Central memory CD8-positive, alpha-beta T cell (primary cell): ENCODE measurements at places on chromosomes 2 and 18.

DNA sequence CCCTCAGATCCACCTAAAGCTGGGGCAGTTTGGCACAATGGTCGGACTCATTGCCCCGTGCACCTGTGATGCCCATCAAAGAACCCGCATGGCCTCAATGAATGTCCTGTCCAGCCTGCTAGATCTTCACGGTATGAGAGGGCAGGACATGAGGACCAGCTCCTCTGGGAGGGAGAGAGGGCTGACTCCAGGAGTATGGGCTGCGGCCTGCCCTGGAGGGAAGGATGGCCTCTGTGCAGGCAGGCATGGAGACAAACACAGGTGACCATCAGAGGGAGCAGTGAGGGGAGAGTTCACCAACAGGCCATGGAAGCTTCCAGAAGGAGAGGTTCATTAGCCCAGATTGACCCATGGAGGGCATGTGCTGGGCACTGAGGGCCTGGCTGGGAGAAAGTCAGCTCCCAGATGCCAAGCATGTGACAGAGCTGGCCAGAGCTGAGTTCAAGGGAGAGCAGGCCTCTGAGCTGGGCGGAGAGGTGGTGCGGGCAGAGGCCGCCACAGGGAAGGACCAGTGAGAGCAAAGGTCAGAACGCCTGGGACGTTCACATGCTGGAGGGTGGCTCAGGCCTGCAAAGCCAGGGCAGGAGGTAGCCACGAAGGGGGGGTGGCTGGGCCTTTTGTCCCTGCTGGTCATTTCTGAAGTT lies 36.2 kb downstream of the HJURP start:
- H3K36me3 ChIP-seq = no peaks in the 10 kb centered on the region
- DNase-seq = no peak
- H3K4me3 ChIP-seq = no peak overlapping the region
- H3K27ac ChIP-seq = no peak overlapping the region
- peaks cover 80% of the 10 kb centered on the region for H3K27me3 ChIP-seq

GRCh38 chr2:121555008-121555407 lies 24.3 kb downstream of the RNU4ATAC start:
- H3K27ac ChIP-seq = peak overlapping the region; percentile 38
- no peak overlapping the region for H3K4me3 ChIP-seq
- peaks cover 65% of the 10 kb centered on the region for H3K4me1 ChIP-seq

GRCh38 chr2:99865818-99866676 lies 276.3 kb downstream of the AFF3 start:
- H3K4me1 ChIP-seq = peaks cover 6% of the 10 kb centered on the region
- no peaks in the 10 kb centered on the region for H3K27me3 ChIP-seq
- no peak overlapping the region for H3K27ac ChIP-seq
- no peaks in the 10 kb centered on the region for H3K36me3 ChIP-seq
- no peak overlapping the region for H3K4me3 ChIP-seq
- DNase-seq = no peak

- no peak overlapping the region for H3K27ac ChIP-seq
- H3K4me3 ChIP-seq = no peak overlapping the region
- H3K36me3 ChIP-seq = no peaks in the 10 kb centered on the region
- peaks cover 9% of the 10 kb centered on the region for H3K27me3 ChIP-seq
- no peaks in the 10 kb centered on the region for H3K4me1 ChIP-seq
Measured at GRCh38 chr2:41413813-41414485, 633.9 kb upstream of the PKDCC start.

DNA sequence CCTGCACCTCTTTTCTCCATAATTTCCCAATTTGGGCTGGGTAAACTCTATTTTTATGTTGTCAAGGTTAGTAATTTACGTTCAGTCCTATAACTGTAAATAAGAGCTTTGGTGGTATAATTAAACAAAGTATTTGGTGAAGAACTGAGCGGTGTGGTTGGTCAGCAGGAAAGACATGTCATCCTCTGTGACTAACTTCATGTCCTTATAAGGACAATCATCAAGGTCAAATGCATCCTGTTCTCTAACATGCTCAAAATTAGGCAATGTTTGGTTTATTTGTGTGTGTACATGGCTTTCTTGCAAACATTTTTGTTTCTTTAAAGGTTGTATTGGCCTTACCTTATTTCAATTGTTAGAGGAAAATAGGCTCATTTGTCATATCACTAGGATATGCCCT lies 121.5 kb upstream of the NABP1 start:
- DNase-seq = no peak
- peaks cover 5% of the 10 kb centered on the region for H3K4me1 ChIP-seq
- H3K4me3 ChIP-seq = no peak overlapping the region
- H3K27ac ChIP-seq = no peak overlapping the region

DNA sequence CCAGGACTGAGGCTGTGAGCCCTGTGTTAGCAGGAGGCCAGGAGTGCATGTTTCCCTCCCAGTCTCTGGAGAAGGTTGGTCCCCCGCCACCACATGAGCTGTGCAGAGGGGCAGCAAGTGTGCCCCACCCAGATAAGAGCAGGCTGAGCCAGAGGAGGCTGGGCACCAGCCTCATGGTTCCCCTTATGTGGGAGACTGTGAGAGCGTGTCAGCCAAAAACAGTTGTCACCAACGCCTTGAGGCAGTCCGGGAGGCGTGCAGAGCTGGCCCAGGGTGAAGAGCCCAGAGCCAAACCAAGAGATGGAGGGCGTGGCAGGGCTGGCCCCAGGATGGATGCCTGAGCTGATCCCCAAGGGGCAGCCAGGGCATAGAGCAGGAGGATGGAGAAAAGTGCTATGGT lies 128.7 kb upstream of the GLI2 start:
- peaks cover 35% of the 10 kb centered on the region for H3K27me3 ChIP-seq
- H3K4me1 ChIP-seq = no peaks in the 10 kb centered on the region
- no peak overlapping the region for H3K27ac ChIP-seq
- no peaks in the 10 kb centered on the region for H3K36me3 ChIP-seq
- DNase-seq = no peak

DNA sequence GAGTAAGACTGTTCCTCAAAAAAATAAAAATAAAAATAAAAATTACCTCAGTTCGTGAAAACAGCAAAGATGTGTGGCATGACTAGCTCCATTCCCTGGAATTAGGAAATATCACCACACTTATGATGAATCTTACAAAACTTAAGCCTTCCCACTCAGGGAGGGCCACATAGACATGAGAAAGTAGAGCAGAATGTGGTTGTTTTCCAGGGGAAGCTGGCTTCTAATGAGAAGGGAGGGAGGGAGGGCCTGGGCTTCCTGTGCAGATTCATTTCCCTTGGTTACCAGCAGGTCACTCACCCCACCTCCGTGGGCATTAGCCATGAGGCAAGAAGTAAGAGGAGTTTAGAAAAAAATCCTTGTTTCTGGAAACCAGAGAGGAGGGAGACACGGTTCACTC lies 95.9 kb upstream of the RMDN2 start:
- peaks cover 6% of the 10 kb centered on the region for H3K4me1 ChIP-seq
- no peak overlapping the region for H3K27ac ChIP-seq
- no peaks in the 10 kb centered on the region for H3K36me3 ChIP-seq
- H3K27me3 ChIP-seq = no peaks in the 10 kb centered on the region
- no peak for DNase-seq

DNA sequence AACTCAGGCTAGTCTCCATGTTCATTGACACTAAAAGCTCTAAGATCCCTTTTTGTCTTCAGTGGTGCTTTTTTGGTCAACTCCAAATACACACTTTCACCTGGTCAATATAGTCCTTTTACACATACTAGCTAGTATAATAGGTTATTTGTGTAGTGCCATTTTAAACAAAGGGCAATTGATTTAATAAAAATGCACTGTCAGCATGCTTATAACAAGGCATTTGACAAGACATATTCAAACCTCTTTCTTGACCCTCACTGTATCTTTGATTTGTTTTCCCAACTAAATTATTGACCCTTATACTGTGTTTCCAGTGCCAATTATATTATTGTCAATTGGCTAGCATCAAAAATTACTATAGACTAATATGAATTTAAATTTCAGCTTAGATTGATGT lies 1117.6 kb upstream of the DDX18 start:
- H3K36me3 ChIP-seq = no peaks in the 10 kb centered on the region
- DNase-seq = no peak
- no peaks in the 10 kb centered on the region for H3K27me3 ChIP-seq
- H3K27ac ChIP-seq = no peak overlapping the region
- no peak overlapping the region for H3K4me3 ChIP-seq
- no peaks in the 10 kb centered on the region for H3K4me1 ChIP-seq

DNA sequence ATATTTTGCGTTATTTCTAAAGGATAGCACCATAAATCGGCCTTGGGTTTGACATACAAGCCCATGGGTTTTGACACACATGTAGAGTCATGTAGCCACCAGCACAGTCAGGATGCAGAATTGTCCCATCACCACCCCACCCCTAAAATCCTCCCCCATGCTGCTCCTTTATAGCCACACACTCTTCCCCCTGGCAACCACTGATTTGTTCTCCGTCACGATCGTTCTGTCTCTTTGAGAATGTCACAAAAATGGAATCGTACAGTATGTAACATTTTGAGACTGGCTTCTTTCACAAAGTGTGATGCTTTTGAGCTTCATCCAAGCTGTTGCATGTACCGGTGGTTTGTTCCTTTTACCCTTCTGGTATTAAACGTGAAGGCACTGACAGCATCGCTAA lies 39.1 kb downstream of the CRACDL start:
- no peak overlapping the region for H3K27ac ChIP-seq
- peaks cover 2% of the 10 kb centered on the region for H3K36me3 ChIP-seq
- DNase-seq = no peak
- no peaks in the 10 kb centered on the region for H3K4me1 ChIP-seq
- no peaks in the 10 kb centered on the region for H3K27me3 ChIP-seq

DNA sequence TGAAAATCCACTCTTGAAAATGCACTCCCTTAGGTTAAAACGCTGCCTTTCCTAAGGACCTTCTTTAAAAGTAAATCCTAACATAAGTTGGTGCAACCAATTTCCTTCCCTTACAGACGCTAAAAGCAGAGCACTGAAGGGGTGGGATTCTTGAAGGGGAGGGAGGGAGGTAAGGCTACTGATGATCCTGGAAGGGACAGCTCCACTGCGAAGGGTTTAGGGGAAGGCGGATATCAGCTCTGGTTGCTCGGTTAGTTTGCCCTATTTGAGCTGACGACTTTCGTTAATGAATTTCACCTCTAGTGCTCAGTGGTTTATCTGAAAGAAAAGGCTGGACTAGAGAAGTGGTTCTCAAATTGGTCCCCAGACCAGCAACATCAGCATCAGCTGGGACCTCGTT lies 49.7 kb upstream of the SIGLEC15 start:
- H3K4me3 ChIP-seq = peak overlapping the region; percentile 75
- DNase-seq = no peak
- no peak overlapping the region for H3K27ac ChIP-seq
- H3K4me1 ChIP-seq = peaks cover 33% of the 10 kb centered on the region
- H3K27me3 ChIP-seq = peaks cover 8% of the 10 kb centered on the region

DNA sequence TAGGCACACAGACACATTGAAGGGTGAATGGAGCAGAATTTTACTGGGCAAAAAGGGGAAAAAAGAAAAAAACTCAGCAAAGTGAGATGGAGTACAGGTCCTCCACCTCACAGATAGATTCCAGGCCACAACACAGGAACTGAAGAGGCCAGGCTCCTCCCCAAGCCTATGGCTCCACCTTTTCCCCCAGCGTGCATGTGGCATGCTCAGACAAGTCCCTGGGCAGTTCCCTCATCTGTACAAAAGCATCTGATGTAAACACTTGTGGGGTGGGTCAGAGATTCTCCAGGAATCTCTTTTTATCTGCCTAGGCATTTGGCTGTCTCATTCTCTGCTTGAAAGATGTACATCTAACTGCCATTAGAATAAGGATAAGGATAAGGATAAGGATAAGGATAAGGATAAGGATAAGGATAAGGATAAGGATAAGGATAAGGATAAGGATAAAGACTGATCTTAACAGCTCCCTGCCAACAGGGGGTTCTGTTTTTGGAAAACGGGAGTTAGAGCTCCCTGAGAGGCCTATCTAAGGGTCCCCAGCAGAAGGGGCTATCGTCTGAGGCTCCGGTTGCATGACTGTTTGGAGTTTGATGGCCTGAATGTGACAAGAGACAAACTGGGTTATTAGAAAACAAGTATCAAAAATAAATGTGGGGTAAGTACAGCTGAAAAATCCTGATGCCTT lies 17.2 kb upstream of the ASXL3 start:
- H3K36me3 ChIP-seq = no peaks in the 10 kb centered on the region
- H3K4me3 ChIP-seq = no peak overlapping the region
- no peaks in the 10 kb centered on the region for H3K4me1 ChIP-seq
- H3K27ac ChIP-seq = no peak overlapping the region
- H3K27me3 ChIP-seq = no peaks in the 10 kb centered on the region

GRCh38 chr2:205868773-205869333 lies 186.6 kb downstream of the NRP2 start:
- H3K27me3 ChIP-seq = peaks cover 40% of the 10 kb centered on the region
- H3K4me1 ChIP-seq = no peaks in the 10 kb centered on the region
- H3K27ac ChIP-seq = no peak overlapping the region
- no peaks in the 10 kb centered on the region for H3K36me3 ChIP-seq

DNA sequence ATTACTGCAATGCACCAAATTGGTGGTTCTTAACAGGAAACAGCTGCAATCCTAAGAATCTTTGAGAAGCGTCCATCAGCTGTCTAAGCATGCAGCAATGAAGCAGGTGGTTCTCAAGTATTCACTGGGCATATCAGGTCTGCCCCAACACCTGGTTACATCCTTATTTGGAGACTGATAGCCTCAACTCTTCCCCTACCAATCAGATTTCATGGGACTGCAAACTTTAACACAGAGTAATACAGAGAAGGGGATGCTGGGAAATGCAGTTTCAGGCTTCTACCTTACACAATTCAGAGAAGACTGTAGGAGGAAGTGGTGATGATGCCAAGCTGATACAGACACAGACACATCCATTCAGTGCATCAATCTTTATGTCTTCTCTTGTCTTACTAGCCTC lies 240.5 kb downstream of the BCL2 start:
- peaks cover 13% of the 10 kb centered on the region for H3K4me1 ChIP-seq
- no peak for DNase-seq
- peaks cover 4% of the 10 kb centered on the region for H3K36me3 ChIP-seq
- no peak overlapping the region for H3K27ac ChIP-seq

- H3K4me1 ChIP-seq = no peaks in the 10 kb centered on the region
- no peak overlapping the region for H3K27ac ChIP-seq
- no peak for DNase-seq
- H3K36me3 ChIP-seq = no peaks in the 10 kb centered on the region
- H3K4me3 ChIP-seq = no peak overlapping the region
Measured at GRCh38 chr2:1740716-1741589, 3.4 kb downstream of the PXDN start.

DNA sequence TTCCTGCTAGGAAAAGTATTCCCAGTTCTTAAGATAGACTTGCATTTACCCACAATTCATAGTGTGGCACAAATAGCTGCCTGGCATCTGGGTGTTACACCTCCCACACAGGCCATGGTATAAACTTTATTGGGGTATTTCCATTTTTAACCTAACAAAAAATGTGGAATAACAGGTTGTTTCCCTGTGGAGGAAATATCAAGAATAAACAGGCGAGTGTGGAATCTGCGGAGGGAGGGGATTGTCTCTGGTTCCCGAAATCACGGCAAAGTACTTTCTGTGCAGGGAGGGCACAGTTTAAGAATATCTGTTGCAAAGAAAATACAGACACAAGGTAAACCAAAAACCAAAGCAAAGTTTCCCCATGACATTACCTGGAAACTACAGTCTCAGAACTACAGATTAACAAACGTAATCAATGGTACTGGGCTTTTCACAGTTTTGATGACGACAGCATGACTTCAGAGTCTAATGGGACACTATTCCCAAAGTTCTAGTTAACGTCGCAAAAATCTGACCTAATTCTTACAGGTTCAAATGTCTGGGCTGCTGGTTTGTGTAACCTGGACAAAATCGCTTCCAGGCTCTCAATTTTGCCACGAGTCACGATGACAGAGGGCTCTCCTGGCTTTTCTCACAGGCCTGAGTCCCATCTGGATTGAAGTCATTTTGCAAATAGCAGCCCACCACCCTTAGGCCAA lies 1.4 kb downstream of the STARD7 start:
- peak overlapping the region; percentile 80 for H3K27ac ChIP-seq
- no peaks in the 10 kb centered on the region for H3K27me3 ChIP-seq
- peak overlapping the region; percentile 86 for H3K4me3 ChIP-seq
- peaks cover 63% of the 10 kb centered on the region for H3K4me1 ChIP-seq
- H3K36me3 ChIP-seq = peaks cover 15% of the 10 kb centered on the region
- DNase-seq = no peak
